ENCODE measurements at places on chromosomes 2 and 18.

DNA sequence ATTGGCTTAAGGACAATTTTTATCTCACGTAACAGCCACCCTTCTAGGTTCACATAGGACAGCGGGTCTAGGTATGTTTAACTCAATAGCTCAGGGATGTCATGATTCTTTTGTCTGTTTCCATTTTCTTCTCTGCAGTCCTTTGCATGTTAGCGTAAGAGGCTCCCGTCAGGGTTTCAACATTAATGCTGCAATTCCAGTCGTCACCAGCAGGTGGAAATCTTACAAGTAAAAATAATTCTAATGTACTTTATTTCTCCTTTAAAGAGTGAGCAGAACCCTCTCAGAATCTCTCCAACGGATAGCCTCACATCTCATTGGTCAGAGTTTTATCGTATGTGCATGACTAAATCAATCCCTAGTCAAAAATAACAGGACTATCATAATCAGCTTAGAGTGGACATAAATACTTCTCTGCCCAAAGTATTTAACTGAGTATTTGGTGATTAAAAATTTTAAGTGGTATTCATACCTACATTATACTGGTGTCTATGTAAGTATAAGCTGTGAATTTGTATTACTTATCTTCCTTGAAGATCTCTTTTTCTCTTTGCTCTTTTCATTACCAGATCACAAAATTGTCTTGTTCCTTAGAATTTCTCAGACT, 487.2 kb upstream of the GCFC2 start:
- peak; percentile 77 for DNase-seq

DNA sequence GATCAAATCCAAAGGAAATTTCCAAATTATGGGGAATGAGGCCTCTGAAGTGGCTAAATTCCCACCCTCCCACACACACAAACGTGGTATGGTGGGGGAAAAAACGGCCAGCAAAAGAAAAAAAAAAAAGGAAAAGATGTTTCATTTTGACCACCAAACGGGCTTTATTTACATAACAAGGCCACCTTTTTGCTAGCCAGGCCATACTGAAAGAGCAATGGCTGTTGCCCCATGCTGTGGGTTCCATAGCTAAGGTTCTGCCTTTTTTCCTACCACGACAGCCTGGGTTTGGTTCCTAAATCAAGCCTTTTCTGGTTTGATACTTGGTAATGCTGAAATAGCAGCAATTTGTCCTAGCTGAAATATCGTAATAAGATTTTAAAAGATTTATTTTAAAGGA, 14.0 kb upstream of the IL1B start:
- DNase-seq = no peak

DNA sequence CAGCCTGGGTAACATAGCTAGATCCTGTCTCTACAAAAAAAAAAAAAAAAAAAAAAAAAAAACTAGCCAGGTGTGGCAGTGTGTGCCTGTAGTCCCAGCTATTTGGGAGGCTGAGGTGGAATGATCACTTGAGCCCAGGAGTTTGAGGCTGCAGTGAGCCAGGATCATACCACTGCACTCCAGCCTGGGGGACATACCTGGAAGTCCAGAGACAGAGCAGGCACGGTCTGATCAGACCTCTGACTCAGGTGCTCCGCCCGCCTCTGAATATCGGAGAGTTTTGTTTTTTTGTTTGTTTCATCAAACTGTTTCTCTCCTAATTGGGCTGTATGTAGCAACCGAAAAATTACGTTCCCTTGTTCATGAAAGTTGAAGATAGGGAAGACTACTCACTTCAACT, 49.2 kb downstream of the RASGRP3 start:
- DNase-seq = no peak

GRCh38 chr18:44743631-44744030, 62.9 kb downstream of the SETBP1 start:
- no peak for DNase-seq

DNA sequence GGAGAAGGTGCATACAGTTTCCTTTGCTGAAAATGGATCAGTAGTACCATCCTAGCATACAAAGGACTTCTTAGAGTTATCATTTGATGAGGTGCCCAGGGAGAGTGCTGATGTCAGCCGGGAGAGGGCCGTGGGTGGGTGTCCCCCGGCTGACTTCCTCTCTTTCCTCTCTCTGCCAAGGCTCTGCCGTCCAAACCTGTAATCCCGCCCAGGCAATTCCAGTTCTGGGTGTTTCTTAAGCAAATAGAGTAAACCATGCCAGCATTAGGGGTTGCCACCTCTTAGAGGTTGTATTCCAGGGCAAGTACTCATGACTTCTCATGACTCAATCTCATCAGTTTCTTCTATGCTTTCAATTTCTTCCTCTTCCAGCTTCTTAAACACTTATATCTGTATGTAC, 117.2 kb downstream of the GATA6 start:
- DNase-seq = no peak

GRCh38 chr2:206203331-206203730, 43.6 kb downstream of the EEF1B2 start:
- DNase-seq = no peak

GRCh38 chr18:39660141-39660540, 2094.5 kb upstream of the CELF4 start:
- DNase-seq = no peak

- no peak for DNase-seq
Measured at GRCh38 chr2:105397953-105398335, 907 bp downstream of the FHL2 start.

- DNase-seq = no peak
Measured at GRCh38 chr2:99554238-99554637, 64.4 kb upstream of the REV1 start.

GRCh38 chr2:219073413-219074129, 12.8 kb upstream of the IHH start:
- DNase-seq = peak; percentile 56

- DNase-seq = peak; percentile 77
Measured at GRCh38 chr2:36650031-36650829, 46.3 kb upstream of the VIT start.

DNA sequence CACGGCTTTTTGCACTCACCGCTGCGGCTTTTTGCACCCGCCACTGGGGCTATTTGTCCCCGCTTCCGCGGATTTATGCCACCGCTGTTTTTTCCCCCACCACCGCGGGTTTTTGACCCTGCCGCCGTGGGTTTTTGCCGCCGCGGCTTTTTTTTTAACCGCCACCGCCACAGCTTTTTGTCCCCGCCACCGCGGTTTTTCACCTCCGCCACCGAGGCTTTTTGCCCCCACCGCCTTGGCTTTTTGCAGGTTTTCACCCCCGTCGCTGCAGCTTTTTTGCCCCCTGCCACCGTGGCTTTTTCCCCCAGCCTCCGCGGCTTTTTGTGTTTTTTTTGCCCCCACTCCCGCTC, 2796.7 kb upstream of the TEKT4 start:
- no peak for DNase-seq

- DNase-seq = no peak
Measured at GRCh38 chr18:46702471-46702870, 45.5 kb upstream of the LOXHD1 start.

DNA sequence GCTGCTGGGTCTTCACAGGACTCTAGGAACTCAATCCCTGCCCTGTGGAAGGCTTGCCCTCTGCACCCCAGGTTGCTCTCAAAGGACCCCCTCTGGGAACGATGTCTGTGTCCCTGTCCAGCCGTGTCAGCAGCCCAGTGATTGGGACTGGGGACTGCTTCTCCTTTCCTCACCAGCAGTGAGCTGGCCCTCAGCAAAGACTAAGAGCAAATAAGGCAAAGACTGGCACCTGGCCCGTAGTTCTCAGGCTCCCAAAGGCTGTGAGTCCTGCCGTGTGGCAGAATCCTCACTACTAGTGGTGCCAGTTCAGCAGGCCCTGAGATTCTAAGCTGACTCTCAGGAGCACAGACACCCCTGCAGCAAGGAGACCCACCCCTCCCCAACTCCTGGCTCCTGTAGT, 47.8 kb downstream of the TMEM163 start:
- no peak for DNase-seq

- peak; percentile 24 for DNase-seq
Measured at GRCh38 chr18:11654736-11655605, 34.1 kb upstream of the GNAL start.

DNA sequence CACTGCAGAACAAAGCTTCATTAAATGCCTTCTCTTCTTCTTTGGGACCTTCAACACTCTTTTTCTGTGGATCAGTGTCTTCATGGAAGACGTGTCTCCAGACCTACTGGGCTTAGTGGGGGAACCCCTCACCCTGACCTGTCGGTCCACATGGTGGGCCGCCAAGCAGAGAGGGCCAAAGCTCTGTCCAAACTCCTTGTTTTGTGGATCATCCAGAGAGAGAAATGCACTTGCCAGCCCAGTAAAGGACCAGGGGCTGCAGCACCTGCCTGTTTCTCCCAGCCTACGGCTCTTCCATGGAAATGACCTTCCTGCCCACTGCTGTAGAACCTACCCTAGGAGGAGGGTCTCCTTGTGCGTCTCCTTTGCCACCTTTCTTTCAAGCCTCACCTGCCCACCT, 25.9 kb downstream of the DYSF start:
- DNase-seq = no peak

DNA sequence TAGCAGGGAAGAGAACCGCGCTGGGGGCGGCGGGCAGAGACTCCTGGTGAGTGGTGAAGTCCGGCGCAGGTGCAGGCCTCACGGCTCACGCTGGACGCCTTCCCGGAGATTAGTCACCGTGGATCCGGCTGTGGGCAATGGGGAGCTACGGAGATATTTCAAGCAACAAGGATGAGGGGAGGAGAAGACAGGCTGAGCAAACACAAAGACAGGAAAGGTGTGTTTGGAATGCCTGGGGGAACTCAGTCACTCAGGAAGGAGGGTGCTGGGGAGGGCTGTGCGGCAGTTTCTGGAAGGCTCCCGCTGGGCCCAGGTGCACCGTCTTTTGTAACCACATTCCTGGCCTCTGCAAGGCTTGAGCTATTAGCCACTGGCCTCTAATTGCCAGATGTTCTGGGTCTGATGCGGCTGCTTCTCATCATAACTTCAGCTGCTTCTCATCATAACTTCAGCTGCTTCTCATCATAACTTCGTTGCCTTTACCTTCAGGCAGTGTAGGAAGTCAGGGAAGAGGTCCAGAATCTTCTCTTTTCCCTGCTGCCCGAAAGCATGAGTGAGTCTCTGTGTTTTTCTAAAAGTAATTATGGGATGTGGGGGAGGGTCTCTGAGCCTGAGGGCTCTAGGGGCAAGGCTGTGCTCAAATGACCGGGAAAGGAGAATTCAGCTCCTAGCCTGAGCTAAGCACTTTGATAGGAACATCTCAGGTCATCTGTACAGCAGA, 118.9 kb downstream of the PXDN start:
- DNase-seq = peak; percentile 49

DNA sequence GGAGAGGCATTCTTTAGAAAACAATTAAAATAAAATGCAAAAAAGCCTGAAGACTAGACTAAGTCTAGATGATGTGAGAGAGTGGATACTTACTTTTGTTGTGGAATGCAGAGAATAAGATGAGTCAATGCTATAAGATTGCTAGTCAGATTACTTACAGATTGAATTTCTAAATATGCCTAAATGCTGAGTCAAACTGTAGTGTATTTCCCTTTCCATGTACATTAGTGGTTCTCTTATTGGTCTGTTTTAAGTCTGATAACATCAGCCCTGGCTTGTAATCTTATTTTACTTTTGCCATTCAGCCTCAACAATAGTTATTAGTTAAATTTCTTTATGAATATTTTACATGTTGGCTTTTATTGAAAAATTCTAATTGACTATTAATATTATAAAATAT, 702.7 kb downstream of the SOCS6 start:
- no peak for DNase-seq

- no peak for DNase-seq
Measured at GRCh38 chr2:108288534-108289106, at the start of gene SULT1C2. Gene SULT1C2 (plus strand): TSS chr2:108288895. CDS start chr2:108293668, 4,773 bp downstream.

DNA sequence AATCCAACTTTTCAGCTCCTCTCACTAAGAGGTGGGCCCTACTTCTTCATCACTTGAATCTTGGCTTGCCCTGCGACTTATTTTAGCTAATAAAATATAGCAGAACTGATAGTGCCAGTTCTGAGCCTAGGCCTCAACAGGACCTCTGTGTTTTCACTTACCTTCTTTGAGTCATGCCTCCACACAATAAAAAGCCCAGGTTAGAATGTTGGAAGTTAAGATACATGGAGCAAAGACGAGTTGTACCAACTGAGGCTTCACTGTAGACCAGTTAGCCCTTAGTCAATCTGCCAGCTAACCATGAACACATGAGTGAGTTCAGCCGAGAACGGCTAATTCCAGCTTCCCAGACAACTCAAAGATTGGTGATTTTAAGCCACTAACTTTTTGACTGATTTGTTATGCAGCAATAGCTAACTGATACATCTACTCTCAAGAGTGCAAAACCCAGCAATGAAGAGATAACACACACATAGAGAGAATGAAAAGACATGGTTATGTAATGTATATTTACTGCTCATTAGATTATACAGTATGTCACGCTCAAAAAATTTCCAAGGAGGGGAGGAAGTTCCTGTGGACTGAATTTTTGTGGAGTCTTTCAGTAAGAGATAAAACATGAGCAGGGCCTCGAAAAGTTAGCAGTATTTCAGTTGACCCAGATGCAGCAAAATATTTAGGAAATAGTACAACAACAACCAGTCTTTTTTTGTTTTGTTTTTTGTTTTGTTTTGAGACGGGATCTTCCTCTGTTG, 181.1 kb downstream of the MYCN start:
- DNase-seq = no peak

DNA sequence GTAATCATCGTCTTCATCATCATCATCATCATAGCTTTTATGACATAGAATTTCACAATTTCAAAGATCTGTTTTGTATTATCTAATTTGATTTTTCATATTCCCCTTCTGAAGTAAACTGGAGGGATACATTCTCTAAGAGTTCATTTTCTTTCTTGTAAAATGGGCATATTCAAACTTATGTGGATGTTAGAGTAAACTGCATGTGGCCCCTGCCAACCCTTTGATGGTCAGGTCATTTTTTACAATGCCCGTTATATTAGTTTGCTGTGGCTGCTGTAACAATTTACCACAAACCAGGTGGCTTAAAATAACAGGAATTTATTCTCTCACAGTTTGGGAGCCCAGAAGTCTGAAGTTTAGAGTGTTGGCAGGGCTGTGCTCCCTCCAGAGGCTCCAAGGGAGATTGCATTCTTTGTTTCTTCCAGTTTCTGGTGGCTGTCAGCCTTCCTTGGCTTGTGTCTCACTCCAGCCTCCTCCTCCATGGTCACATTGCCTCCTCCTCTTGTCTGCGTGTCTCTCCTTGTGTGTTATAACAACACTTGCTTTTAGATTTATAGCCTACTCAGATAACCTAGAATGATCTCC, 127.5 kb upstream of the MMADHC start:
- peak; percentile 56 for DNase-seq

DNA sequence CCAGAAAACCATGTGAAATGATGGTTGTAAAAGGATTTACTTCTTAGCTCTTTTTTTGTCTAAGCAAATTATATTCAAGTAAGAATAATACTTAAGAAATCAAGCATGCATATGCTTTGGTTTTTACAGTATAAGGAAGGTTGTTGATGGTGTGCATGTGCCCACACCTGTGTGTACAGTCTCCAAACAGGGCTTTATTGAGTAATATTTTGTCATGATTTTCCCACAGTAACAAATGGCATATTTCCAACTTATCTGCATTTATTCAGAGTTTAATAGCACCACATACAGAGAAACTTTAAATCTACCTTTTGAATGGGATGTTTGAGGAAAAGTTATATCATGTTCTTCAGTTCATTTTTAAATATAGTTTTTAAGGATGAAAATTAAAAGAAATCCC, 76.5 kb upstream of the DSG1 start:
- DNase-seq = no peak

Measured in mesenchymal stem cell (in vitro differentiated cells and primary cell).